ENCODE measurements at places on chromosomes 6 and 20.
A peak's percentile ranks its signal among the peaks of the same experiment; 100 is the strongest.

DNA sequence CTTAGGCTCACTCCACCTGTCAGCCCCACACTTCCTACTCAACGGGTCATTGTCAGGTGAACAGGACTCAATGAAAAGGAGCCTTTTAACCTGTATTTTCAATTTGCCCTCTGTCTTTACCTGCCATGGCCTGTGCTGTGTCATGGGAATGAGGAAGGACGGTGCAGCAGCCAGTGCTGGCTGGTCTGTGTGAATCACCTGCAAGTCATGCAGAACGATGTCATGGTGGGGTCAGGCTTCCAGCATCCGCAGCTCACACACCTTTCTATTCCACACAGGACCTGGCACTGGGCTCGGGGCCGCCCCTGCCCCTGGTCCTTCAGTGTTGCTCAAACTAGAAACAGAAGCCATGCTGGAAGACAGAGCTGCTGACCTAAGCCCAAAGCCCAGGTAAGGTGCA is 188.7 kb upstream of the GMDS start:
- DNase-seq: no peak

DNA sequence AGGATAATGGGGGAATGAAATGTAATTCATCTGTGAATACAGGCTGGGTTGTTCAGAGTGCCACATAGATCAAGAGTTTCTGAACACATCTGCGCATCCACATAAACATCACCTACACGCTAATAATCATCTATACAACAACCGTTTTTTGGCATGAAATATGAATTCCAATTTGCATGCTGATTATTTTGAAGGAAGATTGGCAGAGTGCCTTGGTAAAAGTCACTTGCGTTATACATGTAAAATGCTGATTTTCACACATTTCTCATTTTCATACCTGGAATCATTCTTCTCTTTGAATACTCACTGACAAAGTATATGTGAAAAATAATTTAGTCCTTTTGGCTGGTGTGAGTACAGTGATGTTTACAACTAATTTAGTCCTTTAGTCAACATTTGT is 17.7 kb downstream of the COL9A1 start:
- DNase-seq: no peak

DNA sequence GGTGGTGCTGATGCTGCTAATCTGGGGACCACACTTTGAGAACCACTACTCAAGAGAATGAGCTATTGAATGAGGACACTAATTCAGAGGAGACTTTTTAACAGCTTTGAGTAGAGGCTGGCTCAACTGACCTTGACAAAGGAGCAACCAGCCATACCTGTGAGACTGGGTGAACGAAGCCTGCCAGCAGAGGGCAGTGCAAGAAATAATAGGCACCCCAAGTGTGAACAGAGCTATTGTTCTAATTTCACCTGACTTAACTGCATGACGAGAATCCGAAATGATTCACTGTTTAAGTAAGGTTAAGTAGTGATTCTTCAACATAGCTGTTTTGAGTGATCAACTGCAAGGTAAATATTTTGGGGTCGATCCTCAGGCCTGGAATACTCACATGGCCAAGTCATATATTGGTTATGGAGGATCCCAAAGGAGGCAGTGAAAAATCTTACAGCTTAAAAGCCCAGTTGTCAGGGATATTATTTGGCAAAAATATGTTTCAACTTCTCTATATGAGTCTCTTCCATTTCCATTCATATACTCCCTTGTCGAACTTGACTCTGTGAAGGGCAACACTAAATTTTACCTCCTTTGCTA is 550.5 kb upstream of the MARCKS start:
- DNase-seq: no peak

DNA sequence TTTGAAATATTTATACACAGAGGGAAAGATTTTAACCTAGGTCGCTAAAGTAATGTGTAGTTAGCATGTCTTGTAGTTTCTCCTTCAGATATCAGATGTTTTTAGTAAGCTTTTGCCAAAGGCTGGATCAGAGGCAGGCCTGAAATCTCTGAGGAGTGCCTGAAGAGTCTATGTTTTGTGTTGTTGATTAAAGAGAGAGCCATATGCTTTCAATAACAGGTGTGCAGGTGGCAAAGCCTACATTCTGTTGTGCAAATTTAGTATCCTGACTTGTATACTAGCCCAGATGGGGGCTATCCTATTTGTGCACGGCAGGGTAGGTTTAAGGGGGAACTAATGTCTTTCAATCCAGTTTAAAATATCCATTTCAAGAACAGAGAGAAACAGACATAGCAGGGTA is 167.1 kb upstream of the ATXN1 start:
- no peak for DNase-seq

- DNase-seq: no peak
These were observed 150.8 kb upstream of the FLRT3 start for GRCh38 chr20:14488212-14488611.

- no peak for DNase-seq
These were observed 19.5 kb downstream of the DUSP22 start for GRCh38 chr6:311679-312220.

DNA sequence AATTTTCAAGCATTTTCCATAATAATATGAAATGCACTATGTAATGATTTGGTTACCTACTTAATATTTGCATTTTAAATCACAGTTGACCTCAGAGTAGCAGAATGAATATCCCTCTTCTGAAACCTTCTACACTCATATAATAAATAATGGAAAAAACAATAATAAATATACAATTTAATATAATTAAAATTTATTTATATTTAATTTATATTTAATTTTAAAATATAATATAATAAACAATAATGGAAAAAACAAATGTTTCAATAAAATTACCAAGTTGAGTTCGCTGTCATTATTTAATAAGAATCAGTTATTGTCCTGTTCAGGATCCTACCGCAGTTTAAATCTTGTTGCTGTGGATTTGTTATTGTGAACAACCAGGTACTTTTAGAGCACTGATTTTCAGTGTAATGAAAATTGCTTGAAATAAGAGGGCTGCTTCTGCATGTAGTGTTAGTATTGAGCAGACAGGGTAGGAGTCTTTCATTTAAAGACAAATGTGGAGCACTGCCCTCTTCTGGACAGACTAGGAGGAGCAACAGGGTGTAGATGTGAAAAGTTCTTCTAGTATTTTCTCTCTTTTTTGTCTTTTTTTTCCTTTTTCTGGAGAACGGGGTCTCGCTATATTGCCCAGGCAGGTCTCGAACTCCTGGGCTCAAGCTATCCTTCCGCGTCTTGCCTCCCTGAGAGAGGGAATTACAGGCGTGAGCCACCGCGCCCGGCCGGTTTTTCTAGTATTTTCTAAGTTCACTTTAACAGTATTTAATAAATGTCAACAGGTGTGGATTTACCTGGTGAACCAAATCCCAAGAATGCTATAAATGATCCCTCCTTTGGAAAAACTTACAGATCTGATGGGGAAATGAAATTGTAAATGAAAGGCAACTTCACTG is 13.6 kb downstream of the TRAPPC3L start:
- peak; percentile 27 for DNase-seq

DNA sequence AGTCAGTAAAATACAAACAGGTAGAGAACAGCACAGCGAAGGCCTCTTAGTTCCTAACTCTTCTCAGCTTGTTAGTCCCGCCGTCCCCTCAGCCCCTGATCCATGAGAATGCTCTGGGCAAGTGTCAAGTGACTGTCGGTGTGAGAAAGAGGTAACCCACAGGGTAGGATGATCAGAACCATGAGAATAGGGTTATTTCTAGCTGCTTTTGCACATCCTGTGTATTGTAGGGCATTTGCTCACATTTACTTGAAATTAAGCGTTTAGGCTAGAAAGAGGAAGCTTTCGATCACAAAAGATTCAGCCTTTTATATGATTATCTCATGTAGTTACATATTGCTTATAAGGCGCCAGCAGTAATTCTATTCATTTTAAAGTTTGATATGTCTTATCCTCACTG is 103.0 kb upstream of the PDE10A start:
- no peak for DNase-seq

GRCh38 chr20:61950641-61951071 is 115.0 kb downstream of the TAF4 start:
- DNase-seq: no peak

DNA sequence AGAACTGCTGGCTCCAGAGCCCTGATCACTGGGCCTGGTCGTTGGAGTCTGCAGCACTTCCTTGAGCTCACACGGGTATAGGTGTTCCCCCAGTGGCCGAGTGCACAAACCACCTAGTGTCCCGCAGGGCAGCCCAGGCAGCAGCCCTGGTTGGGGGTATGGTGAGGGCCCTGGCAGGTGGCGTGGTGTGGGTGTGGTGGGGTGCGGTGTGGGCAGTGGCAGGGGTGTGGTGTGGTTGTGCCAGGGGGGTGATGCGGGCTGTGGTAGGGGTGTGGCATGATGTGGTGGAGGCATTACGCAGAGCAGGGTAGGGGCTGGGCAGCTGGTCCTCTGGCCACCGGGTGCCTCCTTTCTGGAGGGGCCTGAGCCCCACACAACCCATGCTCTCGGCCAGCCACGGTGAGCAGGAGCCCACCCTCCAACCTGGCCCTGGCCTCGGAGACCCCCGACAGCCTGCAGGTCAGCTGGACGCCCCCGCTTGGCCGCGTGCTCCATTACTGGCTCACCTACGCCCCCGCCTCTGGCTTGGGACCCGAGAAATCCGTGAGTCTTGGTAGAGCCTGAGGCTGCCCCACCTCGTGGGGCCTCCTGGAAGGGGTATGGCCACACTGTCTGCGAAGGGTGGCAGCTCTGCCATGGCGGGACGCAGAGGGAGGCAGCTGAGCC is 20.5 kb downstream of the COL20A1 start:
- DNase-seq: no peak

DNA sequence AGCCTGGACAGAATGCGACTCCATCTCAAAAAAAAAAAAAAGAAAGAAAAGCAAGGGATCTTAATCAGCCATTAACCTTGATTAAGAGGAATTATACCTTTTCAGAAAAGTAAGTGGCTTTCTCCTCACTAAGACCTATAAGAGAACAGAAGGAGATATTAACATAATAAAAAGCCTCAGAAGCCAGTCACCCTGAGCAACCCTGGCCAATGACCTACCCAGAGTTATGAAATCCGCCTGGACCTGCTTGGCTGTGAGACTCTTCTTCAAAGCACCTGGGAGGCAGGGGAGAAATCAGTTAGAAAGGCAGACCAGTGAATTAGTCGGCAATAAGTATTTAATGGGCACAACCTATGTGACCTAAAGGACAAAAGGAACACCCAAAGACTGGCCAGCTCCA is 32.7 kb upstream of the C20orf203 start:
- DNase-seq: no peak

DNA sequence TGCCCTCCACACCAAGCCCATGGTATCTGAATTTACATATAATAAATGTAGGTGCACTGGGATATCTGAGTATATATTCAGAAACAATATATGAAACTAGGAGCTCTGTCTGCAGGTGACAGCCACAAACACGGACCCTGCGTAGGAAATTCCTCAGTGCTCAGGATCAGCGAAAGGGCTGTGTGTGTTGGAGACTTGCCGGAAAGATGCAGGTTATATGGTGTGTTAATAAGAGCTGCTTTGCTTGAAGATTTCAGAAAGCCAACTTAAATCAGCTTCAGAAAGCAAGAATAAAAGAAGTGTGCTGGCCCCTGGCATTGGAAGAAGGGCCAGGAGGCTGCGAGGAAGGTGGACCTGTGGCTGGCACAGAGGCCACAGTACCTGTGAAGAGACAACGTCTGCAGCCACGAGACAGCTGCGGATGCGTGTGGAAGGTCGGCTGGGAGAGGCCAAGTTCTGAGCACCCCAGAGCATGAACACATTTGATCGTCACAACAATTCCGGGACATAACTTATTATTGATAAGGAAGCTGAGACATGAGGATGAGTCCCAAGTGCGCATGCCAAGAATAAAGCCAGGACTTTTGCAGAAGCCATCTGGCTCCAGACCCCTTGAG is 183.2 kb downstream of the DLL1 start:
- no peak for DNase-seq

DNA sequence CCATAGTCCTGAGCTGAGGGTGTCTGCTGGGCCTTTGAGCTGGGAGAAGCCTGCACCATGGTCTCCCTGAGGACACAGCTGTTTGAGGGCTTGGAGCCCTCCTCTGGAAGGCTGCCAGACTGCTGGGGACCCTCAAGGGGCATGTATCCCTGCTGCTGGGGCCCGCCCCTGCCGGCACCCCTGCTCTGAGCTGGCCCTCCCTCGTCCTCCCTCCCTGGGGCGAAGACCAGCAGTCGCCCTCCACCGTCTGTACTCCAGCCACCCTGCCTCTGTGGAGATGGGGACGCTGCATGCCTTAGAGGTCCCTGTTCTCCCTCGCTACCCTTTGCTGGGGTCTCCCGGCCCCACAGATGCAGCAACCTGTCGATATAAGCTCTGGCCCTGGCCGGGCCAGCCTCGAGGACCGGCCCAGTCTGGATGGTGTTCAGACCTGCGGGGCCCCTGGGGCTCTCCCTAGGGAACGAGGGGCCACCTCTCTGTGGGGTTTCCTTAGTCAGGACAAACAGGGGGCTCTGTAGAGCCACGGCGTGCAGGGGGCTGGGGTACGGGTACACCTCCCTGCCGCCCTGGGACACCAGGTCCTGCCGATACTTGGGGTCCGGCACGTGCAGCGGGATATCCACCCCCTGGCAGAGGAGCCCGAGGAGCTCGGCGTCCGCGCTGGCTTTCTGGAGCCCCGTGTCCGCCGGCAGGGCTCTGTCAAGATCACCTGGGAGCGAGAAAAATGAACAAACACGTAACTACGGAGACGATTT is 11.0 kb downstream of the DACT2 start:
- DNase-seq: no peak

DNA sequence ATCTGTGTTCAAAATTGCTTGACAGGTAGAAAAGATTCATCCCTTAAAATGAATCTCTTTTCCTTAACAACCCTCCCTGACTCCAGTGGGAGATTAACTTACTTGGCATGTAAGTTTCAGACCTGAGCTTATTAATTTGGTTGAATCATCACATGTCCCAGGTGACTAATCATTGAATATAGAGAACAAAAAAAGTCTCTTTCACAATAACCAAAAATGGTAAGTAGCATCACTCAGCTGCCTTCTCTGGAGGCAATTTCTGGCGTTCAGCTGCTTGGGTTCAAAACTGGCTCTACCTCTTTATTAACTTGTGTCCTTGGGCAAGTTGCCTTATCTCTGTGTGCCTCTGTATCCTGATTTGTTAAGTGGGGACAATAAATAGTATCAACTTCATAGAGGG is 2.9 kb downstream of the C6orf141 start:
- no peak for DNase-seq

- no peak for DNase-seq
These were observed 9.2 kb downstream of the SYNDIG1 start for GRCh38 chr20:24478584-24478983.

GRCh38 chr6:37483917-37484785 is 15.5 kb downstream of the CCDC167 start:
- peak; percentile 64 for DNase-seq
